ENCODE measurements at places on chromosomes 6 and 20.

- no peak for DNase-seq
These were observed 60.2 kb downstream of the CTCFL start for GRCh38 chr20:57464642-57465211.

DNA sequence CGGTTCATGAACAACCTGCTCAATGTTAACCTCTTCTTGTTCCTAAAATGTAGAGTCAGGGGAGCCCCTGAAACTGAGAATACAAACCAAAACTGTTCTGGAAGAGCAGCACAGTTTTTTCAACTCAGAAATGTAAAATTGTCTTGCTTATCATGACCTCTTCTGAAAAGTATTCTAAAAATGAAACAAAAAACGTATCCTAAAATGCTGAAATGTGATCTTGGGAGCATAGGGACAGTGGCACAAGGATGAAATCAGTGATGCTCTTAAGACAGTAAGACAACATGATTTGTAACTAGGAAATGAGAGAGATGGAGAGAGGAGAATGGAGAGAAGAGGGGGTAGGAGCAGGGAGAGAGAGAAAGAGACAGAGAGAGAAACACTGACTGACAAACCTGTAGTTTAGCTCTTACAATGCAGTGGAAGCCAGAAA lies 27.5 kb downstream of the NCOA7 start:
- DNase-seq: no peak

DNA sequence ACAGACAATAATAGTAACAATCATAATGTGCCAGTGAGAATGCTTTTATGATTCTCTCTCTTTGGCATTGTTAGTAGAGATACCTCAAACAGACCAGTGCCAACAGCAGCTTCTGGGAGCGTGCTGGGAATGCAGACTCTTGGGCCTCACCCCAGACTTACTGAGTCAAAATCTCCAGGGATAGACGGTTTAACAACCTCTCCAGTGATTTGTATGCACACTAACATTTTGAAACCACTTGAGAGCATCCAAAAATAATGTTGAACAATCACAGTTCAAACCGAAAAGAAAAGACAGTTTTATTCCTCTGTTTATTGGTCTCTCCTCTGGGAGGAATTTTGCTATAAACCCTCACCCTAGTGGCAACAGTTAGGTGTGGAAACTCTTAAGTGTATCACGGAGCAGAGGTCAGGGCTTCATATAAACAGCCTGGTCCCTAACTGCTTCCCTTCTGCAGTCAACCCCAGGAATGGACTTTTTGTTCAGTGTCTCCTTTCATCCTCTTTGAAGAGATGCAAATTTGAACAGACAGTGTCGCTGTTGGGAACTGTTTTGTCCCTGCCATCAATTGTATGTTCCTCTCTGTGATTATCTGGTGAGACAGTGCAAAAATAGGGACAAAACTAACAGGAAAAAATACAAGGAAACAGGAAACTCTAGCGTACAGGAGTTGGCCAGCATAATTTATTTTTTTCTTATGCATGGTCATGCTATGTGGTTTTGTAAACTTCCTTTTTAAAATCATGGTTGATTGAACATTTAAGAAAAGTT lies 162.4 kb upstream of the BTBD3 start:
- no peak for DNase-seq

DNA sequence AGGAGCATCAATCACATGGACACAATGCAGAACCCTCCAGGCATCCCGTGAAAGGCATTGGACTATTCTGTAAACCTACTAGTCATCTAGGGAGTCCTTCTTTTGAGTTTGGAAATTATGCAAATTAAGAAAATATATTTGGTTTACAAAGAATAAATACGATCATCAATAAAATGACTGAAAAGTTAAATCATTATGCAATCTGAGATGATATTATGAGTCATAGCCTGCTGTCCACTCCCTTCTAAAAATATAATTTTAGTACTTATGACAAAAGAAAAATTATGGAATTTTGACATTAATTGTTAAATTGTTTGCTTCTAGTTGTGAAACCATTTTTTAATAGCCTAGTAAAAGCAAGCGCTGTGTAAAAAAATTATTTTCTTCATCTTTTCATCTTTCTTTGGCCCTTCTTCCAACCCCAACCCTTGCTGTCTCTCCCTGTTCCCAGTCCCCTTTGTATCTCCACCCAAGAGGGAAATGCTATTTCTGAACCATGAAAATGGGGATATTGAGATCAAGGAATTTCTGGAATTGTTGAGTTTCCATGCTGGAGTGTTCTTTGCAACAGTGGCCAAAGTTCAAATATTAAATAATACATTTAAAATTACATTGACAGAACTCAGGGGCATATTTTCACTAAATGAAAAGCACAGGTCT lies 599.8 kb downstream of the COL12A1 start:
- no peak for DNase-seq

DNA sequence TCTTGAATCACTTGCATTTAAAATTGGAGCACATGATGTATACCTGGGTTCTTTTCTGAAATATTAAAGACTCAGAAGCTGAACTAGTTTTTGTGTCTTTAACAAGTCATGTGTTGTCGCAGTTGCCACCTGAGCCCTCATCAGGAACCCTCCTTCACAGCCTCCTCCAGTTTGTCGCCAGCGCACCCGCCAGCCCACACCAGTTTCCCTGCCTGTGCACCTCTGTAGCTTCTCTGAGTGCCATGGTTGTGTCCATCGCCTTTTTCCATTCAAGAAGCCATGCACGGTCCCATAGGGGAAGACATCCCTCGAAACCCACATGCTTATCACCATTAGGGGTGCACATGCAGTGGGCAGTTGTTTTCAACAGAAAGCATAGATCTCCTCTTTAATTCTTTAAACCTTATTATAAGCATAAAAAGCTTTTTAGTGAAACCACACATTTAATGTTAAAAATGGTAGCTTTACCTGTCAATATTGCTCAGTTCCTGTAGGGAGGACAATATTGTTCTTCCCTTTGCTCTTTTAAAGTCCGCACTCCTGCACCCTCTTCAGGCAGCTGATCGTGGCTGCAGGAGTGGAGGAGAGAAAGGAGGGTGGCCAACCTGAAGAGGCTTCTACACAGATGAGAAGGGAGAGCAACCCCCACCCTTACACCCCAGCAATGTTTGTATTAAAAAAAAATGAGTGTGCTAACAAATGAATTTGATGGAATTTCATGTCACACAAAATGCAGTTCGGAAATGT lies 121.9 kb downstream of the CFAP61 start:
- no peak for DNase-seq

DNA sequence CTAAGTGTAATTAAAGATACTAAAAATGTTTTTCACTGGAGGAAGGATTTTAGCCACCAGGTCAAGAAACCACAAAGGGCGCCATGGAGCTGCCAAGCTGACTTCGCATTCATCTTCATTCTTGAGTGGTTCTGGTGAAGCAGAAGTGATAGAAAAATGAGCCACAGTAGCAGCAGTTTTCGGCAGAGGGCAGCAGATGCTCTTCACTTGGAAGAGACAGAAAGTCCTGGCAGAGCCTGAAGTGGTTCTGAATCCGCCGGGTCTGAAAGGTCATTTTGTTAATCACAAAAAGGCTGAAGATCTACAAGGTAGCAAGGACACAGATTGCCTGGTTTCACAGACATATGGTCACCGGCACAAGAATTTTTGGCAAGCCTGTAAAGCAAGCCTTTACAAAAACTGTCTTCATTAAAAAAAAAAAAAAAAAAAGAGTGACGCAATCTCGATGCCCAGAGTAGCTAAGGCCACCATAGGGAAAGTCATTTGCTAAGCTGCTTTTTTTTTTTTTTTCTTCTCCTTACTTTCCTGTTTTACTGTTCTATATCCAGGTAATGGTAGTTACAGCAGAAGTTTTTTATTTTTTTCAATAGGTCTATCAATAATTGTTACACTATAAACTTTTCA lies 345.1 kb upstream of the AGPAT4 start:
- no peak for DNase-seq

DNA sequence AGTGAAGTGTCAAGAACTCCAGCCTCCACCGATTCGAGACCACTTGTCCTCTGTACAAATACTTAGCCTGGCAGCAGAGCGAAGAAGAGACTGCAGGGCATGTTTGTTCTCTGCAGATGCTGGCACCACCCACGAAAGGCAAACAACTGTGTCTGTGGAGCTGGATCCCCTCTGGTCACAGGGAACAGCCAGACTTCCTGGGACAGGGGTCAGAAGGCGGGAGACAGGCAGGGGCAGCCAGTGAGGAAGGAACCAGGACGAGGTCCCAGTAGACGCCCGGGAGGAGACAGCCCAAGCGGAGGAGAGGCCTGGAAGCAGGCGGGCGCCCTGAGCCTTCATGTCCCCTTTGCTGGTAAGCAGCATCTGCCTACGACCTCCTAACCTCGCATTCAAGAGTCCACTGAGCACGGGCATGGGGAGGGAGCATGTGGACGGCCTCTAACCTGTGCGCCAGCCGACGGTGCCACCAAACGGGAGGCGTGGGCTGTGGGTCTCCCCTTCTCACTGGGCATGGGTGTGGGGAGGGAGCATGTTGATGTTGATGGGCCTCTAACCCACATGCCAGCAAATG lies 265.5 kb downstream of the DLL1 start:
- DNase-seq: no peak

GRCh38 chr6:165864925-165865324 lies 201.9 kb upstream of the PDE10A start:
- no peak for DNase-seq

DNA sequence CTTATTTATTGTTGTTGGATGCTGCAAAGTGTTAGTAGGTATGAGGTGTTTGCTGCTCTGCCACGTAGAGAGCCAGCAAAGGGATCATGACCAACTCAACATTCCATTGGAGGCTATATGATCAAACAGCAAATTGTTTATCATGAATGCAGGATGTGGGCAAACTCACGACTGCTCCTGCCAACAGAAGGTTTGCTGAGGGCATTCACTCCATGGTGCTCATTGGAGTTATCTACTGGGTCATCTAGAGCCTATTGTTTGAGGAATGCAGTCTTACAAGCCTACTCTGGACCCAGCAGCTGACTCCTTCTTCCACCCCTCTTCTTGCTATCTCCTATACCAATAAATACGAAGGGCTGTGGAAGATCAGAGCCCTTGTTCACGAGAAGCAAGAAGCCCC lies 12.1 kb downstream of the MICB start:
- DNase-seq: no peak

GRCh38 chr6:114467931-114468330 lies 125.1 kb upstream of the HS3ST5 start:
- no peak for DNase-seq

DNA sequence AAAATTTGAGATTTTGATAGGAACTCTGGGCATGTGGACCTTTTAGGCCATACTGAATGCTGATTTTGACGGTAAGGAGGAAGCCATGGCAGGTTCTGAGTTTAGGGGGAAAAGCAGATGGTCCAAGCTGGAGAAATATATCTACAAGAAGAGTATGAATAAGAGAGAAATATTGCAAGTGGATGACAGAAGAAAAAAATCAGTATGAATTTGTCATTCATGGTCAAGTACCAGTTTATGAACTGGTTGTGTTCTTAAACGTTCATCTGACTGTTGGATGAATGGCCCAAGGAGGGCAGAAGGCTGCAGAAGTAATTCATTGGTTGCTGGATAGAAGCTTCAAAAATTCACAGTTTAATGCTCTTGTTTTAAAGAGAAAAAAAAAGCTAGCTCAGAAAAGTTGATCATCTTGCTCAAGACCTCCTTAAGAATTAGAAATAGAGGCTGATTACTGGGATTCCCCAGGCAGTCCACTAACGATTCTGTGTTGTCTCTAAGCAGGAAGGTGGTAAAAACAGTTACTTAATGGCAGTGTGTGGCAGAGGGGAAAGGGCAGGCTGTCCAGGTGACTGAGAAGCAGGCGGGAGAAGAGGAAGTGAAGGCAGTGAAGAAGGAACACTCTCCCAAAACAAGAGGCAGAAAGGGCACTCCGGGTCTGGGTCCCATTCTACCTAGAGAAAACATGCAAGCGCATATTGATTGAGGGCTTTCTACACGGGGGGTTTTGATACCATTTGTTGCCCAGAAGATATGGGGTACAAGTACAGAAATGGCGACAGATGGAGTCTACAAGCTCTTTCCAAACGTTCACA lies 2.0 kb upstream of the DUSP22 start:
- no peak for DNase-seq

- DNase-seq: no peak
These were observed 274.3 kb downstream of the CD109 start for GRCh38 chr6:73969971-73970970.

DNA sequence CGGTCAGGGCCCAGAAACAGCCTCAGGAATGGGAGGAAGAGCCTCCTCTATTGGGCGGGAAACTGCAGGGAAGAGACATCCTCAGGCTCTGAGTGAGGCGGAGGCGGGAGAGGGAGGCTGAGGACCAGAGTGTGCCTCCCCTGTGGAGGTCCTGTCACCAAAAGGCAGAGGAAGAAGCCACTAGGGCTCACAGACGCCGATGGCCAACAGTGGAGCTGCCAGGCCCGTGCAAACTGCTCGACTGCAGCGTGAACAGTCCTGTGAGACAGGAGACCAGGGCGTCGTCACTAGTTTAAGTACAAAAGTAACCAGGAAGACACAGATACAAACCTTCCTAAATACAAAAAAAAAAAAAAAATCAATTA lies 82.7 kb downstream of the TAF4 start:
- no peak for DNase-seq

DNA sequence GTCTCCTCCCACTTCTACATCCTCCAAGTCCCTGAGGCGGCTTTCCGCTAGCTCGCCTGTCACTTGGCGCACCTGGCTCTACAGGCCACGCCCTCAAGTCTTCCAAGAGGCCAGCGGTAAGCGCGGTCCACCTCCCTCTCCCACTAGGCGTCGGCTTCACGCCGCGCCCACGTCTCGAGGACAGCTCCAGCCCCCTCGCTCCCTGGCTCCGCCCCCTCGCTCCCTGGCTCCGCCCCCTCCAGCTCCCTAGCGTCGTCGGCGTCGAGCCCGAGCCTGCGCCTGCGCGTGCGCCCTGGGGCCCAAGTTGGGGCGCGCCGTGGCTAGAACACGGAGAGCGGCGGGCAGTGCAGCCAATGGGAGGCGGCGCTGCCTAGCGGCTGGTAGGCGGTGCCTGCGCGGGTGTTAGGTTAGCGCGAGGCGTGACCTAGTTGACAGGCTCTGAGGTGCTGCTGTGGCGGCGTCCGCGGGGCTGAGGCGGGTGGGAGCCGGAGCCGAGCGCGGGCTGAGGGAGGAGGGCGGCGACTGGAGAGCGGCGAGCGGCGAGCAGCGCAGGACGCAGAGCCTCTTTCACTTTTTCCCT lies at the start of gene MACROD2:
Gene MACROD2 (plus strand): TSS at position 431 of the 580 bp plus-strand sequence.
- DNase-seq: no peak

DNA sequence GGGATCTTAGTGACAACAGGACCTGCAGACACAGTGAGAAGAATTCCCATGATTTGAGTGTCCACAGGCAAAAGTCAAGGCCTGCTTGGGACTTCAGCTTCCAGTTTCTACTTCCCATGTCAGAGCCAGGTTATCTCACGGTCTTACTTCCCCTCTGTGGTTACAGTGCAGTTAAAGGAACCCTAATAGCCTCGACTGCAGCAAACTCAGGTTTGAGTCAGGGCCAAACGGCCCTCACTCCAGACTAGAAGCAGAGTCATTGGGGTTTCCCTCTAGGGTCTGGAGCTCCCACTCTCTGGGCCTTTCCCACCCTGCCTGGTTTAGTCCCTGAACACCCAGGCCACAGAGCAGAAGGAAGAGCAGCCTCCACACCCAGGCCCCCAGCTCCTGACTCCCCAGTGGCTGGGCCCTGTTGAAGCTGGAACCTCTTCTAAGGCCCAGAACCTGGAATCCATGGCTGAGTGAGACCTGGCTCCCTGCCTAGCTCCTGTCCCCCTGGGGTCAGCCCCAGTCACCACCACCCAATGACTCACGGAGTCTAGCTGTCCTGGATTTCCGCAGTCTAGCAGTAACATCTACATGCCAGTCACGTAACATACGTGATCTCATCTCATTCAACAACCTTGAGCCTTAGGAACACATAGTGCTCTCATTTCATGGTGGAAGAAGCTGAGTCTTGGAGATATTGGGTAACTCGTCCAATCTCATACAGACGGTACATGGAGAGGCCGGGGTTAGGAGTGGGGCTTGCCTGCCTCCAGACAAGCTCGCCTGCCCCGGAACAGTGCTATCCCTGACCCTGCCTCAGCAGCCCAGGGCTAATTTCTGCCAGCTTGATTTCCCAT lies 9.2 kb upstream of the GHRH start:
- DNase-seq: no peak
